ENCODE measurements at places on chromosomes 3 and 15. TPM values are rescaled to one million over a fixed set of nuclear protein-coding genes. Genes with fewer than 3 reads are reported as not detected.

ANKRD63 gene
- total RNA-seq: 0.89 TPM

KIF7 gene
- 0.12 TPM for total RNA-seq

SRGAP3 gene
- total RNA-seq: 8.3 TPM

CRABP1 gene
- total RNA-seq: 0.47 TPM

CYP1A2 gene
- not detected for total RNA-seq

GRCh38 chr3:191217301-191217700 lies 18.3 kb downstream of the OSTN start:
- no peak for DNase-seq

GRCh38 chr3:80663426-80663825 lies 895.6 kb upstream of the ROBO1 start:
- DNase-seq: no peak

- no peak for DNase-seq
Measured at GRCh38 chr3:68974711-68975110, 38.8 kb downstream of the EOGT start.

DNA sequence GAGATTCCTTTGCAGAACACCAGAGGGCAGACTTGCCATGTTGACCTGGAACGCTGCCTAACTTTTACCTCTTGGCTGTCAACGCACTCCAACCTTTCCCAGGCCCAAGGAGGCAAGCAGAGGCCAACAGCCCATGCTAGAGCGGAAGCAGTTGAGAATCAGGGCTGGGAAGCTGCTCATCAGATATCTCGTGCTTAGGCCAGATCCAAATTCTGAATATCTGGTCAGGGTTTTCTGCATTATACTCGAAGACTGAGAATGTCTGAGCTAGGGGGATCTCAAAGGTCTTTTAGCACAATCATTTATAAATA lies 2.5 kb downstream of the XIRP1 start:
- peak; percentile 53 for DNase-seq

GRCh38 chr3:52121464-52121805 lies 32.8 kb downstream of the POC1A start:
- no peak for DNase-seq

DNA sequence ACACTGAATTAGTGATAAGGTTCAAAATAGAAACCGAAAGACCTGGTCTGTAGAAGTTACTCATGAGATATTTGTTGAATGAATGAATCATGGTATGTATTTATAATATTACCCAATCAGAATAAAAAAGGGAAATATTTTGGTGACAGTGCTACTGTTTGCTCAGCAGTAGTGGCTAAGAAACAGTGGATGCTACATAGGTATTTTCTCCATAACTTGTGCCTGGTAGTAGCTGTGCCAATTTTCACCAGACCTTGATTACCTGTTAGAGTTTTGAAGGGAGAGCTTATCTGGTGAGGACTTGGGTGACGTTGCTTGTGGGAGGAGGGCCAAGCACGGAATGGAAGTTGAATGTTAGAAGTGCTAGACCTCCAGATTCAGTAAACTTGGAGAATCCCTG lies 14.3 kb downstream of the LIMD1 start:
- DNase-seq: no peak

DNA sequence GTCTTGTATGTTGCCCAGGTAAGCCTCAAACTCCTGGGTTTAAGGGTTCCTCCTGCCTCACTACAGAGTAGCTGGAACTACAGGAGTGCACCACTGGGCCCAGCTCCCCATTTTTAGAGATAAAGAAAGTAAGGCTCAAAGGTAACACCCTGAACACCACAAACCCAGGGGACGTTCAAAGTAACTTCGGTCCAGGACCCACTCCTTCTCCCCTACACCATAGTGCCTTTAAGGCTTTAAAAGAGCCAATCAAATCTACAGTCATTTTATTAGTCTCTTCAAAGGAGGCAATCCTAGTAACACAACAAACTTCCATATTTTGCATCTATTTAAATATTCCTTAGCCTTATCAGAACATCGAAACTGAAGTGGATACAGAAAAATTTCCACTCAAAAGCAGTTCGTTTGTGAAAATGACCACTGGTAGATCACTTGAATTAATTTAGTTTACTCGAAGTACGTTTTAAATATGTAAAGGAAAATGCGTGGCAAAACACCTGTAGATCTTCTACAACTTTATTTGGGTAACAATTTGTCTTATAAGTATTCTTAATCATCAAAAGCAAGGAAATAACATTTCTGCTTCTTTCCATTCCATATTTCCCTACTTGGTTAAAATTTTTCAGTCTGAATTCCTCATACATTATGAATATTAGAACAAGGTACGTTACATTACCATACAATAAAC lies 1.8 kb downstream of the STAG1 start:
- no peak for DNase-seq

- no peak for DNase-seq
Measured at GRCh38 chr15:51212909-51213308, 118.2 kb upstream of the TNFAIP8L3 start.

- DNase-seq: no peak
Measured at GRCh38 chr15:25509703-25510102, 70.9 kb upstream of the UBE3A start.

GRCh38 chr15:68234060-68234459 lies 4.5 kb upstream of the CLN6 start:
- no peak for DNase-seq
